ENCODE measurements at places on chromosomes 3 and 15.

DNA sequence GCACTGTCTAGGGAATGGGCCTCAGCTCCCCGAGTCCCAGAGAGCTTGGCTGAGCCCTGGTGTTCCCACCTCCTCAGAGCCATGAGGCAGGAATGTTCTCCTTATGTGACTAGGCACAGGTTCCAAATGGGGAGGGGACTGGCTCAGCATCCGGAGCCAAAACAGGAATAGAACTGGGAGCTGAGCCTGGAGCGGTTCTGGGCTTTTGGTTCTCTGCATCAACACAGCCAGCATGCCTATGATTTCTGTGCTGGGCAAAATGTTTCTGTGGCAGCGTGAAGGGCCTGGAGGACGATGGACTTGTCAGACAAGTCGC is at the start of gene FAM131A:
Gene FAM131A (plus strand): TSS at position 202 of the 316 bp plus-strand sequence. CDS start 31 bp downstream, at position 233.
- no peak for DNase-seq

GRCh38 chr3:43388915-43389314 is 102.6 kb downstream of the SNRK start:
- DNase-seq = no peak

DNA sequence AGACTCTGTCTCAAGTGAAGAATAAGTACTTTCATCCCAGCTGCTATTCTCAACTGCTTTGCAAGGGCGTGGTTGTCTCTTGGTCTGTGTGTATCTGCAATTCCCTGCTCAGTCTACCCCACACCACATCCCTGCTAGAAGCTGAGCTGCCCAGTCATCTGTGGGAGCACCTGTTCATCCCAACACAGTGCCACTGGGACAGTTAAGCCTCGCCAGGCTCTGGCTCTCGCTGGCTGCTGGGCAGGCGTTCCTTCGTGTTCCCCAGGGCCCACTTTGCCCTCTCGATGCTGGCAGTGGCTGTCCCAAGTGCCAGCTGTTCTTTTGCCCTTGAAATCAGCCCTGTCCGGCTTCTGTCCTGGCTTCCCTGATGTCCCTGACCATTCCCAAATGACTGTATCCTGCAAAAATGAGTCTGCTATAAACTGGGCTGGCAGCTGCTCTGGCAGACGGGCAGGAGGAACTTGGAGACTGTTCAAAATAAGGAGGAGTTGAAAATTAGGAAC is 91.6 kb upstream of the KLHL25 start:
- no peak for DNase-seq

DNA sequence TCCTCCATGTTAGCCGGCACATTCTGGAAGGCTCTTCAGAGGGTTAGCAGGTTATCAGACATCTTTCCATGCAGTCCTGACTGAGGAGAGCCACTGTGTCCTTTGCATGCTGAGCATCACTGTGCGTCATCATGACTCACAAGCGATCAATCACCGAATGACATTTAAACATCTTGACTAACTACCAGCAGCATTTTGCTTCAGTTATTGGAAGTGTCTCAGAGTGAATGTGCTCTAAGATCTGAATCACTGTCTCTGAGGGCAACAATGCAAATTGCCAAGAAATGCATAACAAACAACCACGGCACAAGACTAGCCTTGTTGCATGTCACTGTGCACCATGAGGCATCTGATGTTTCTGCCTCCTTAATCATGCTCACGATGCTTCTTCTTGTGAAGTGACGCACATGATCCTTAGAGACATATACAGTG is 18.3 kb upstream of the ATP8B4 start:
- peak; percentile 3 for DNase-seq

GRCh38 chr3:124322309-124322880 is 330.5 kb upstream of the ROPN1 start:
- no peak for DNase-seq

- no peak for DNase-seq
Observed at GRCh38 chr3:79297245-79297960, 470.4 kb downstream of the ROBO1 start.

DNA sequence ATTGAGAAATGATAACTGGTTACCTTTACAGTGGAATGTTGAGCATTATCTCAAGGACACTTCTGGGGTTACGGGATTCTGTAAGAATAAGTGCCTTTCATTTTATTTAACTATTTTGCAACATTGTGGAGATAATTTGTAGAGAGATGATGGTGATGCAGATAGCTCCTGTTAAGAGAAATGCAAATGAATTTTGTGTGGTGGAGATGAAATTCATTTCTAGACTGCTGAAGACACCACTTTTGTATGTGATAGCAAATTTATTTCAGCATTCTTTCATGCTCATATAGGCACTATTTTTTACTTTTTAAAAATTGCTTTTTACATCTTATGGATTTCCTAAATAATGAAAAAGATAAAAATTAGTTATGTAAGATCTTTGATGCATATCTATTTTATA is 463.3 kb upstream of the CBLB start:
- no peak for DNase-seq

DNA sequence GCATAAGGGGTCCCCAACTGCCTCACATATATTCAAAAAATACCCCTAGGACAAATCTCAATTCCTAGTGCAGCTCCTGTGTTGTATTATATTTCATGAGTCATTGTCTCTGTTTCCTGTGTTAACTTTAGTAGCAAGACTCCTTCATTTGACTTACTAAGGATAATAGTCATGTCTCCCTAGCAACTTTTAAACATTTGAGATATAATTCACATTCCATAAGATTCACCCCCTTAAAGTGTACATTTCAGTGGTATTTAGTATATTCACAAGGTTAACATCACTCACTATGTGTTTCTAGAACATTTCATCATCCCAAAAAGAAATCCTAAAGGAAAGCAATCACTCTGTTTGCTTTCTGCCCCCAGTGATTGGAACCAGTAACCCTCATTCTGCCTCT is 121.3 kb upstream of the WNT7A start:
- no peak for DNase-seq

- no peak for DNase-seq
Observed at GRCh38 chr15:41480396-41481140, 13.1 kb upstream of the ITPKA start.

DNA sequence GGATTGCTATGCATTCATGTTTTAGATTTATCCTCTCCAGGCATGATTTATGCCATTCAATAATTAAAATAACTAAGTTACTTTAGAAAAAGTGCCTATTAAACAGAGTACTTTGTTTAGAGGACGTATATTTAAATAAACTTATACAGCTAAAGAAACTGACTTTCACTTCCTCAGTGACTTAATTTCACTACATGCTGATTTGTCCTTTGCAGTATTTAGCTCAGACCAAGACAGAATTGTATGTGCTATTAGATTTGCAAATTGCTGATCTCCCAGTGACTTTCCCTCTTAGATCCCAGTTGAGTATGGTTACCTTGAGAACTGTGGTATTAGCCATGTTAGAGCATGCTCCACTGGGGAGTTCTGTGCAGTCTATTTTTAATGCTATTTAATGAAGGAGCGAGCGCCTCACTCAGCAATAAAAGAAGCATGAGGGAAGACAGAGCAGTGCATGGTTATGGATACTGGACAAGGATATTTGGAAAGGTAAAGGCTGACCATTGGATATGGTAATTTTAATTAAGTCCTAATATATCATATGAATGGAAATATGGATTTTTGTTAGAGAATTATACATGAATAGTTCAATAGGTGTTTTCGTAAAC is 2.7 kb downstream of the ARPP21 start:
- DNase-seq = no peak

- DNase-seq = no peak
Observed at GRCh38 chr15:87638554-87639083, 617.9 kb downstream of the NTRK3 start.

GRCh38 chr15:27955087-27955486 is 144.0 kb downstream of the OCA2 start:
- DNase-seq = no peak
